HS-27A (cell line): ENCODE measurements at places on chromosomes 16 and 17.

GRCh38 chr17:57834146-57834741 lies 15.6 kb downstream of the MRPS23 start:
- DNase-seq, result no peak

- DNase-seq, result no peak
These were observed 244.0 kb downstream of the TMEM114 start for GRCh38 chr16:8346294-8346693.

GRCh38 chr17:29909236-29910003 lies 20.6 kb downstream of the SSH2 start:
- no peak for DNase-seq

GRCh38 chr16:15732416-15732815 lies 82.4 kb downstream of the NDE1 start:
- DNase-seq, result no peak

GRCh38 chr16:85564277-85565051 lies 48.7 kb upstream of the GSE1 start:
- DNase-seq, result no peak

- no peak for DNase-seq
These were observed 6.5 kb upstream of the NUBP1 start for GRCh38 chr16:10737068-10737625.

- DNase-seq, result no peak
These were observed 423.0 kb upstream of the PSMD7 start for GRCh38 chr16:73873643-73874042.

- DNase-seq, result no peak
These were observed 6.6 kb downstream of the VAT1 start for GRCh38 chr17:43015579-43015978.

DNA sequence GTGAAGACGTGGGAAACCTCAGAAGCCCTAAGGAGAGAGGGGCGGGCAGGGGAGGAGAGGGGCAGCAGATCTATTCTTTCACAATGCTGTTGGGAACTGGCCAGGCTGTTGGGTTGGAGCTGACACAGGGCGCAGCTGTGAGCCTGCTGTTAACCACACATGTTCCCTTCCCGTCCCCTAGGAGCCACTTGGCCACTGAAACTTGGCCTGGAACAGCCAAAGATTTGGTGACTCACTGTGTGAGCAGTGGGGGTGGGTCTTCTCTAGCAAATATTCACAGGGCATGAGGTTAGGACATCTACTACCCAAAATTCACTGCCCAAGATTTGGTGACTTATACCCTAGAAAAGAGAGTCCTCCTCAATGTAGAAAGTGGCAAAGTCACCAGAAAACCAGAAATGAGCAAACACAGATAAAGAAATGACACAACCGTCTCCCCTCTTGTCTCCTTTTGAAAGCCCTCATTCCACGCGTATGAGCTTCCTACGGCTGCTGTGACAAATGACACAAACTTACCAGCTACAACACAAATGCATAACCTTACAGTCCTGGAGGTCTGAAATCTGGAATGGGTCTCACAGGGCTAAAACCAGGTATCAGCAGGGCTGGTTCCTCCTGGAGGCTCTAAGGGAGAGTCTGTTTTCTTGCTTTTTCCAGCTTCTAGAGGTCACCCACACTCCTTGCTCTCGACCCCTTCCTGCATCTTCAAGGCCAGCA lies 6.3 kb downstream of the TBC1D16 start:
- DNase-seq, result no peak

DNA sequence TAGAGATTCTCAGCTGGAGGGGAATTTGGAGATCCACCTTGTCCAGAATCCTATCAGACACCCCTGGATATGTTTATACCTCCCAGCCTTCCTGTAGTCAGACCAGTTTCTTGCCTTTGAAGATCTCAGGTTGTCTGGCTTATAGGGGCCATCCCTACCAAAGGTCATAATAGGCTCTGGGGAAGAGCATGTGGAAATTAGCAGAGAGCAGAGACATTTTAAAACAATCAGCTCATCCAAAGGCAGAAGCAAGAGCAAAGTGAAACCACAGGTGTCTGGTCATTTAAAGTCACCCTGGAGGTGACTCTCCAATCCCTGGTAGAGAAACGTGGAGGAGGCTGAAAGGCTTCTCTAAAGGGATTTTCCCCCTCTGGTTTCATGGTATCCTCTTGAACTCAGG lies 299.3 kb upstream of the EEF2KMT start:
- no peak for DNase-seq

GRCh38 chr17:15377616-15378015 lies 36.2 kb upstream of the TEKT3 start:
- peak; percentile 88 for DNase-seq

DNA sequence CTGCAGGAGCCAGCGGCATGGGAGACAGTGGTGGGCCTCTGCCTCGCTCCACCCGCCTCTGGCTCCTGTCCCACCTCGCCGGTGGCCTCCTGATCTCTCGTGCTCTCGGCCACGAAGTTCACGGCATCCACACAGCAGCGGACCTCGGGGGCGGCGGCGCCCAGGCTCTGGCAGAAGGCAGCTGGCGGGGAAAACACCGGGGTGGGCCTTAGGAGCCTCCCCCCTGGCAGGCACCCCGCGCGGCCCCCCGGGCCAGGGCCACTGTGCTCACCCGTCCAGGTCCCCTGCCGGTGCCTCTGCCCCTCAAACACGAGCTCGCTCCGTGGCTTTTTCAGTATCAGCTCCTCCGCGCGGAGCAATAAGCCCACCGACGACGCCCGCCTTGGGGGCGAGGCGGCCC lies 409 bp upstream of the C17orf107 start:
- DNase-seq, result no peak

GRCh38 chr17:41058741-41059140 lies 1.2 kb downstream of the KRTAP2-3 start:
- DNase-seq, result no peak

DNA sequence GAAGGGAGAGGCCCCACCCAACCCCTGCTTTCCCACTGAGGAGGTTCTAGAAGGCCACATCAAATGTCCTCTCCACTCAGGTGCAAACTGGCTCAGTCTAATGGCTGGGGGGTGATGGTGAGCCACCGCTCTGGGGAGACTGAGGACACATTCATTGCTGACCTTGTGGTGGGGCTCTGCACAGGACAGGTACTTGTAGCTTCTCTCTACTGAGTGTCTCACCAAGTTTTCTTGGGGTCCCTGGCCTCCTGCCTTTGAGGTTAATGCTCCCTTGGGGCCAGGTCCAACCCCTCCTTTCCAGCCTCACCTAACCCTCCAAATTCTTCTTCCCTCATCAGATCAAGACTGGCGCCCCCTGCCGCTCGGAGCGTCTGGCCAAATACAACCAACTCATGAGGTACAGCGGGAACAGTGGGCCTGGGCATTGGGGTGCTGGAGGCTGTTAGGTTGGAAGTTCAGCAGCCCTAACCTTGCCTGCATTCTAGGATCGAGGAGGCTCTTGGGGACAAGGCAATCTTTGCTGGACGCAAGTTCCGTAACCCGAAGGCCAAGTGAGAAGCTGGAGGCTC lies 5.7 kb downstream of the ENO3 start:
- no peak for DNase-seq

- no peak for DNase-seq
These were observed 87.7 kb downstream of the UTP18 start for GRCh38 chr17:51347851-51348584.

DNA sequence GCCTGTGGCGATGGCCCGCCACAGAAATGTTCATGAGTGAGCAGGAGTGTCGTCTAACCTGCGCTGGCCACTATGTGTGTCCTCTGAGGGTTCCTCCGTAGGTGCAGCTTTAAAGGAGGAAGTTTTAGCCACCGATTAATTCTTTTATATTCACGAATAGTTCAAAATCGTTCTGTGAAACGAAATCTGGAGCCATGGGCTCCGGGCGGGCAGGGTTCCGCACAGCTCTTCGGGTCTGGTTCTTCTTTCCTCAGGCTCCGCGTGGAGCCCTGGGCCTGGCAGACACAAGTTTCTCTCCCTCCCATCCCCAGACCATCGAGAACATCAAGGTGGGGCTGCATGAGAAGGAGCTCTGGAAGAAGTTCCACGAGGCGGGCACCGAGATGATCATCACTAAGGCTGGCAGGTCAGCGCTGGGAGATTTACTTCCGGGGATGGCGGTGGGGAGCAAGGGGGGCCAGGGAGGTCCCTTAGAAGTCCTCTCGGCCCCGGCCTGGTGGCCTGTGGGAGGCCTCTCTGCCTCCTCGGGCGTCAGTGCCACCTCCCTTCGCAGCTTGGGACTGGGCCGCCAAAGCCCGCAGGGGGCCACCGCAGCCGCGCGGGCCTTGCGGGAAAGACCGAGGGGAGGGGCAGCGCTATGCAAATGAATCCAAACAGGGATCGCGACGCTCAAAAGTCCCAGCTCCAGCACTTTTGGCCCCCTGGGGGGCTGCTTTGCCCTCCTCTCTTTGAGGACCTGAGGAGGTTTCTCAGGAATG lies 5.2 kb downstream of the TBX4 start:
- DNase-seq, result no peak
